CD4-positive, alpha-beta T cell treated with Interleukin-10 for 1 hour (primary cell): ENCODE measurements at places on chromosomes 5 and 9.
A peak's percentile ranks its signal among the peaks of the same experiment; 100 is the strongest.

DNA sequence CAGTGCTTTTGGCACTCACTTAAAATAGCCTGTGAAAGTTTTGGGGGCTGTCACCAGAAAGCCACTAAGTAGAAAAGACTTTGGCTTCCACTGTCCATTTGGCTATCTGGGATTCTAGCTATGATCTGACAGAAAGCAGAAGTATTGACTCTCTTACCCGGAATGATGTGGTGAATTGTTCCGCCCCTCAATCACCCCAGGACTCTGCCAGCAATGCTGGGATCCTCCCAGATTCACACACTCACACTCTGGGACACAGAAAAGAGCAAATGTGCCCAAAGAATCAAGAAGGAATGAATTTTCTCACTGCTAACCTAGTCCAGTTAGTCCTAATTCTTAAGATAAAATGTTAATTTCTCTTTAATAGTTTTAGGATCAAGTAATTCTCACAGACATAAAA is 576.9 kb downstream of the BNC2 start:
- DNase-seq: no peak

- DNase-seq: no peak
These were observed 20.6 kb downstream of the FST start for GRCh38 chr5:53501054-53501453.

DNA sequence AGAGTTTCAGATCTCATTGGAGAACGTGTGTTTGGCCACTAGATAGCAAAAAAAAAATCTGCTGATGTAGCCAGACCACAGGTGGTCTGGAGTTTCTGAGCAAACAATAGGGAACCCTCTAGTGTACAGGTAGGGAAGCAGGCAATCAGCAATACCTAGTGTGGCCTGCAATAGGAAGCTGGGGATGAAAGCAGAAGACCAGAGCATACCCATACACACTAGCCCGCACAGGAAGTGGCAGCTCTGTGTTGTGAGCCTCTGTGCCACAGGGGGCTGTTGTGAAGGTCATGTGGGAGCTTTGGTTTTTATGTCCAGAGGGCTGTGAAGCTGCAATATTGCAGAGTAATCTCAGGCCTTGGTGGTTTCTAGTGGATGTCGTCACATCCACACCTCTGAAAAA is 81.2 kb downstream of the MTAP start:
- no peak for DNase-seq

GRCh38 chr5:148909040-148909439 is 82.6 kb downstream of the ADRB2 start:
- no peak for DNase-seq

DNA sequence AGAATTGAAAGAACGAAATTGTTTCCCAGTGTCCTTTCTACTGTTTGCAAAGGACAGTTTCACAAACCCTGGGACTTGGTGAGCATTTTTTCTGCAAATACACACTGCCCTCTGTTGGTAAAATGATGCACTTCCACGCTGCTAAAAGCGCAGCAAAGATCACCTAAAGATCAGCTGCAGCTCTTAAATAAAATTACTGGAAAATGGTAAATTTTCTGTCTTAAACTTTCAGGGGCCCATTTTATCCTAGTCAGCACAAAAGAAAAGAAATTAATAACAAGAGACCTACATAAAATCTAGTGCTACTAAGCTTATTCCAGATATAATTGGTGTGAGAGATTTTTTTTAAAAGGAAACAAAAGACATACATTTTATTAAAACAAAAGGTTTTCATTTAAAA is 566.0 kb downstream of the CAAP1 start:
- no peak for DNase-seq

GRCh38 chr9:14730461-14730898 is 7.9 kb upstream of the CER1 start:
- no peak for DNase-seq

DNA sequence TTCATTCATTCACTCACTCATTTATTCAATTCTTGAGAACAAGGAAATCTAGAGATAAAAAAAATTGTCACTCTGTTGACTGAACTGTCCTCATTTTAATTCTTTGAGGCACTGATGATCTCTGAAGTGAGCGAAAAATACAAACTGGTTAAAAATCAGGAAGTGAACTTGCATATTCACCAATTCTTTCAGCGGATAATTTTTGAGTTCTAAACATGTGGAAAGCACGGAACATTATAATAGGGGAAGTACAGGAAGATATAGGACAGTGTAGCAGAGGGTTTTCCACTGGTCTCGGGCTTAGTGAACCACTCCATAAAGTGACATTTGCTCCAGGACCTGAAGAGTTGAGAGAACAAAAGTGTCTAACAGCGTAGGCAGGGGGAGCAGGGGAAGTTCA is 169.5 kb downstream of the TLR4 start:
- no peak for DNase-seq

DNA sequence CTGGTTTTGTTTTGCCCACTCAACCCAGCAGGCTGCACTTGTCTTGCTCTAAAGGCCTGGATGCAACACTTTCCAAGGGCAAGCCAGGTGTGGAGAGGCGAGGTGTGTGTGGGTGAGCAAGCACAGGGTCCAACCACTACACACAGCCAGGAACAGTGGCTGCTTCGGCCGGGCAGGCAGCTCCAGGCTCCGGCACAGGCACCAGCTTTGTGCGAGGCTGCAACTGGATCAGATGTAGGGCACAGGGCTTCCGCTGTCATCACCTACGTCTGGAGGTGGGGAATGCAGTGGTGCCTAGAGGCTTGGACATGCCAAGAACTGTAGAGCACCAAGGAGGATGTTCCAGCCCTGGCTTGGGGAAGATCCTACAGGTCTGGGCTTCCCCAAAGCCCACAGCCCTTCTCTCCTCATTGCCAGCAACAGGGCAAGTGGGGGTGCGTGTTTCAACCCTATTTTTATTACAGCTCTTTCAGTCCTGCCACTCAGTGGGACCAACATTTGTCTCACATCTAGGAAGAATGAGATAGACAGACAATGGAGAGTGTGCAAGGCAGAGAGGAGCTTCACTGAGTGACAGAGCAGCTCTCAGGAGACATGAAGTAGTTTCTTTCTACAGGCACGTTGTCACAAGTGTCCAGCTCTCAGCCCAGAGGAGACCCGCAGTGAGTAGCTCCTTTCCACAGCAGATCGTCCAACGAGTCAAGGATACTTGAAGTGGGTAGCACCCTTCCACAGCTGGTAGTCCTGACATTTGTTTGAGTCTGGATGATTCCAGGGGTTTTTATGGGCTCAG is 622.2 kb downstream of the CDH9 start:
- no peak for DNase-seq

DNA sequence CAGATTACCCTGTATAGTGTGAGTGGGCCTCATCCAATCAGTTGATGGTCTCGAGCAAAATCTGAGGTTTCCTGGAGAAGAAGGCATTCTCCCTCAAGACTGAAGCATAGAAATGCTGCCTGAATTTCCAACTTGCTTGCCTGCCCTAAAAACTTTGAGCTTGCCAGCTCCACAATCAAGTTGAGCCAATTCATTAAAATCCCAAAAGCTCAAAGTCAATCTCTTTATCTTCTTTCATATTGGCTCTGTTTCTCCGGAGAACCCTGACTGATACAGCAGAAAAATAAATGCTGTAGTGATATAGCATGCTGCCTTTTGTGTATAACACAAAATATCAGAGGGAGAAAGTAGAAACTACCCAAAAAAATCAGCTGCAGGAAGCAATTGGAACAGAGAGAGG is 72.5 kb upstream of the NMUR2 start:
- DNase-seq: no peak

- DNase-seq: no peak
These were observed 136.1 kb downstream of the UGCG start for GRCh38 chr9:112032743-112033142.

DNA sequence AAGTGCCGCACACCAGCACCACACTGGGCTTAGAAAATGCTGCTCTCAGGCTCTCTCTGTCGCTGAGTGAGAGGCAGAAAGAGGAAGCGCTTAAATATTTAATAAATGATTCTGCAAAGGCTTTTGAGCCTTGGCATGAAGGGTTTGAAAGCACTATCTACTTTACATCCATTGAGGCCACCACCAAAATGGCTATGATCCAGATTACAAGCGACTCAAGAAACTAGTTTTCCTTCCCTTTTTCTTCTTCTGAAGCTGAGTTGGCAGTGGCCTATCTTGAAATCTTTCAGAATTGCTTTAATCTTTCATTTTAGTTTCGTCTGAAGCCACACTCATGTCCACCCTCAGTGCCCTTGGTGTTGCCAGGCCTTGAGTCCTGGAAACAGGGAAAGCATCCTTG is 59.5 kb downstream of the EBF1 start:
- DNase-seq: no peak

DNA sequence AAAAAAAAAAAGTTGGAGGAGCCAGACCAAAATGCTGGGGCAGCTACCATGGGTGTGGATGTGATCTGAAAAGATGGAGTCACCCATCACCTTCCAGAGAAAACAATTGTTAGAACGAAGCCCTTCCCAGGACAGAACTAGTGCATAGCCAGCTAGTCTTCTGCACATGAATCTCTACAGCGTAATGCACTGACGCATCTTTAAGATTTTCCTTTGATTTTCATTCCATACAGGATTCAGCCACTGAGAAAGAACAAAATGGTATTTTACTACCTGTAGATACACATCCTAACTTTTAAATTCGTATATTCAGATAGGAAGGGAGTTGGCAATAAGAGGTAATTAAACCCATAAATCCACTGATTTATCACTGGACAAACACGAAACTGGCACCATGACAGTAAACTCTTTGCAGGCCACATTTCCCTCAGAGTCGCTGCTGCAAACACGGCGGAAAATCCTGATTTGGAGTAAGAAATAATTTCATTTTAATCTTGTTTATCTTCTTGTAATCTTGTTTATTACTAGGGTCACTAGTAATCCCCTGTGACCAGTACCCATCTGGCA is 206.6 kb downstream of the SPOCK1 start:
- no peak for DNase-seq

DNA sequence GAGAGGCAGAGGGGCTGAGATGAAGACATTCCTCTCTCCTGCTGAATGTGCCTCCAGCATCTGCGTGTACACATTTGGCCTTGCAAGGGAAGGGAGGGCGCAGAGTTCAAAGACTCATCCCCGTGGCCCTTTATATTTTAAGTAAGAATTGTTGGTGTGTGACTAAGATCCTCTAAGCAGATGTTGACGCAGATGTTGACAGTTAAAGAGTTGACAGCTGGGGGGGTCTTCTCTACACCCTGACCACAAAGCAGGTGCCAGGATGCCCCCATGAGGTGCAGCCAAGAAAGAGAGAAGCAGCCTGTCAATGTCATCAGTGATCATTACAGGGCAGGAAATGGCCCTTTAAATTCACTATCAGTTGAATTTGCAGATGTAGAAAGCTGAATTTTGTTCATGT is 262.9 kb downstream of the IRX1 start:
- DNase-seq: no peak

- no peak for DNase-seq
These were observed 2.6 kb upstream of the CCDC187 start for GRCh38 chr9:136306211-136307208.

- DNase-seq: no peak
These were observed 143.4 kb downstream of the MYO10 start for GRCh38 chr5:16792598-16793275.

DNA sequence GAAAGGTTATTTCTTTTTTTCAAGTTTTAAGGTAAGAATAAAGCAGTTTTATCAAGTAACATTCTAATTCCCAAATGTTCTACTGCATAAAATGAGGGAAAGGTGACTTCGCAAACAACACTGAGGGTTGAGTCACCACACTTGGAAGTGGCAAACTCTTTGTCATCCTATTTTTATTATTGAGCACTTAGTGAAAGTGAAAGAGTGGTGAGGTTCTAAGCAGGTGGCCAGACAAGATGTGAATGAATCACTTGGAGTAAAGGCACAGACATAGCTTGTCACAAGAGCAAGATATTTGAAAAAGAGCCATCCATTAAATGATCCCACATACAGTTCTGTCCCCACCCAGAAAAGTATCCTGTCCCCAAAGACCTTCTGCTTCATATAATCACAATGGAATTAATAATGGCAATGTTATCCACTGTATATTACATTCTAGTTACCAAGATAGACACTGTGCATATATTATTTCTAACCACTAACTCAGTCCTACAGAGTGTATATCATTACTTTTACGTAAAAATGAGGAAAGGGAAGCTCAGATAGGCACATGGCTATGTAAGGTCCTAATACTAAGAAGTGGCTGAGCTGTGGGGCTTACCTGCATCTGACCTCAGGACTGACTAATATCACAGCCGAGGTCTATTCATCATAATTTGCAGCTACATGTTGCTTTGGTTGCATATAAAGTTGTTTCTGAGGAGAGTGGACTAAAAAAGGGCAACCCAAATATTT is 730.4 kb upstream of the MEF2C start:
- no peak for DNase-seq

GRCh38 chr5:112812549-112812948 is 48.5 kb upstream of the SRP19 start:
- DNase-seq: no peak

- no peak for DNase-seq
These were observed 175.8 kb upstream of the FBXL17 start for GRCh38 chr5:108557686-108558085.

- no peak for DNase-seq
These were observed 464.4 kb upstream of the TUSC1 start for GRCh38 chr9:26142631-26143030.

DNA sequence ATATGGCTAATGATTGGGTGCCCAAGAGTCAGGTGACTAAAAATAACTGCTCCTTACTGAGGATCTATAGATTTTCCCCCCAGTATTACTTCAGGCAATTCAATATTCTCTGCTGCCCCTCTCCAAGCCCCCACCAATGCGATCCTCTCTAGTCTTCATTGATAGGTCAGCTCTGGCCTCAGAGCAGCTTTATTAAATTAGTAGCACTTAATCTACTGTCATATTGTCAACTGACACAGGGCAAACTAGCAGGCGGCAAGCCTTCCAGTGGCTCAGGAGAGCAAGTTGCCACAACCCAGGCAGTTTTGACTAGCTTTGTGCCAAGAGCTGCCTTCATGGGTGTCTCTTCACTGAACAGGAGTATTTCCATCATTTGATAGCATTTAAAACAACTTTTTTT is 462.9 kb downstream of the BNC2 start:
- DNase-seq: no peak

- DNase-seq: peak; percentile 76
These were observed 398 bp downstream of the RAPGEF6 start for GRCh38 chr5:131634666-131634995.

DNA sequence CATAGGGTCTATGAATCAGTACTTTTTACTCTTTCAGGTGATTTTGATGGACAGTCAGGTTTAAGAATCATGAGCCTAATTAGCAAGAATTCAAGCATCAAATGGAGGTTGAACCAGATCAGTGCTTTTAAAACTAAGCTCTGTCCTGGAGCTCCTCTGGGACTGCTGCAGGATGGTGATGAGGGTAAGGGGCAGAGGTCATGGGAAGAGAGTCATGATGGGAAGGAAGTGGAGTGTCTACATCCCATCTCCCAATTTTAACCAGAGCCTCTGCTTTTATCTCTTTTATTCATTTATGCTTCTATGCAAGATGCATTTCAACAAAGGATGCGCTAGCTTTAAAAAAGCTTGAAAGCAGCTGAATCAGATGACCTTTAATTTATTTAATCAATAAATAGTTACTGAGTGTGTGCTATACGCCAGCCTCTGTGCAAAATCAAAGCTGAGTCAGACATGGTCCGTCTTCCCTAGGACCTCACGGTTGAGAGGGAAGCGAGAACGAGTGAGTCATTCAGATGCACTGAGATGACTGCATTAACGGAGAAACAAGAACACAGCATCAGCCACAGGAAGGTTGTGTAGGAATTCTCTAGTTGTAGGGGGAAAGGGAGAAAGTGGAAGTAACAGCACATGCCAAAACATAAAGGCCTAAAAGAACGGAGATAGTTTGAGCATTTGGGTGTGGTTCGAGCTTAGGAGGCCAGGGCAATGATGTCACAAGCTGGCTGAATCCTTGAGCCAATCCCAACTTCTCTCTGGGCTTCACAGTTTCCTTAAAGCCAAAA is 441.6 kb upstream of the BRINP1 start:
- no peak for DNase-seq
